Hypothalamus (tissue), 51 donors: ENCODE measurements at places on chromosomes 7 and 10.
A peak's percentile ranks its signal among the peaks of the same experiment; 100 is the strongest.

- DNase-seq = no peak
Measured at GRCh38 chr10:7872041-7872442, 53.7 kb downstream of the TAF3 start.

GRCh38 chr7:130814778-130815335, 80.8 kb upstream of the KLF14 start:
- DNase-seq = no peak

DNA sequence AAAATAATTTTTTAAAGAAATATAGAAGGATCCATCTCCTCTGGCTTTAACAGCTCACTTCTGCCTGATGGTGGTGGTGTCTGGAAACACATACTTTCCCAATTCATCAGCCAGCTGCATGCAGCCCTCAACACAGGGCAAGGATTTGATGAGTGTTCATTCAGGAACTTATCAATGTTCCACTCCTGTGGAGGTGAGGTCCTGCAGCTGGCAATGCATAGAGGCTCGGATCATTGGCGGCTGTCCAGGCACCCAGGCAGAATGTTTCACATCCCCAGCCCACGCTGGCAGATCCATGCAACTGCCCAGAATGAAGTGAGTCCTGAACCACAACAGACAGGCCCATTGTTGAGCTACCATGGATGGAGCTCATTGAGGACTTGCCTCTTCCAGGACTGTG, 55.2 kb upstream of the KCNMA1 start:
- no peak for DNase-seq

- DNase-seq = no peak
Measured at GRCh38 chr7:124532166-124532565, 233.4 kb downstream of the GPR37 start.

DNA sequence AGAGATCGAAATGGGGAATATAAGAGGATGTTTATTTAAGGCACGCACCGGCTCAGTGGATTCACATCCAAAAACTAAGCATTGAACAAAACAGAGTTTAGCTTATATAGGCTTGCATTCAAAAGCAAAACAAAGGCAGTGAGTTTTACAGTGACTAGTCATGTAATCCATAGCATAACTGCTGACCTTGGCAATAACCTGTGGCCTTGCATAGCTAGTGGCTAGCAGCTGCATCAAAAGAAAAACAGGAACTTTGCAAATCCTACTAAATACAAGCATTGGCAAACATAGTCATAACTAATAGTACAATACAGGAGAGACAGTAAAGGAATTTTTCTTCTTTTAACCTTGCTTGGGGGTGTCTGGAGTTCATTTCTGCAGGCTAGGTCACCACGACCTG, 9.7 kb upstream of the ZNF485 start:
- no peak for DNase-seq

- no peak for DNase-seq
Measured at GRCh38 chr7:3960050-3960763, 659.2 kb downstream of the SDK1 start.

- no peak for DNase-seq
Measured at GRCh38 chr10:113169853-113170460, 219.9 kb downstream of the TCF7L2 start.

DNA sequence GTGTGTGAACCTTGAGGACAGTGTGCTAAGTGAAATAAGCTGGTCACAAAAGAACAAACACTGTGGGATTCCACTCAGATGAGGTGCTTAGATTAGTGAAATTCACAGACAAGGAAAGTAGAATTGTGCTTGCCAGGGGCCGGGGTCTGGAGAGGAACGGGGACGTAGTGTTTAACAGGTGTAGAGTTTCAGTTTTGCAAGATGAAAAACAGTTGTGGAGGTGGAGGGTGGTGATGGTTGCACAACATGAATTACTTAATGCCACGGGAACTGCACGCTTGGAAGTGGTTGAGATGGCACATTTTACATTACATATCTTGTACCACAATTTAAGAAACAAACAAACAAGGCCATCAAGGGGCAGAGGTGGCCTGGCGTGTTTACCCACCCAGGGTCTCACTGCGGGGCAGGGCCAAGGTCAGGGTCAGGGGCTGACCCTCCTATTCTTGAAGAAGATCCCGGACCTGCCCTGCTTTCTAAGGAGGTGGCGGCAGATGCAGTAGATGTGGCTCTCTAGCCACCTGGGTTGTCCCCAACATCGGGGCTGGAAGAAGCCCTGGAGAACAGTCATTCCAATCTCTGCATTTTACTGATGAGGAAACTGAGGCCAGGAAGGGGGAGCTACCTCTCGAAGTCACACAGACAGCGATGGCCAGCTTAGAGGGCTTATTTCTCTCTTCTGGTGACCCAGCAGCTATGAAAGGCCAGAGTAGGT, 91.5 kb upstream of the LRRC4 start:
- DNase-seq = no peak

- no peak for DNase-seq
Measured at GRCh38 chr7:91323626-91324158, 59.5 kb downstream of the FZD1 start.

GRCh38 chr10:8183241-8183704, 128.8 kb downstream of the GATA3 start:
- no peak for DNase-seq

GRCh38 chr7:73888959-73889358, 28.0 kb downstream of the TMEM270 start:
- no peak for DNase-seq

- peak; percentile 3 for DNase-seq
Measured at GRCh38 chr7:24341691-24342413, 57.9 kb downstream of the NPY start.

- DNase-seq = no peak
Measured at GRCh38 chr7:123169065-123169464, 30.7 kb downstream of the SLC13A1 start.

- no peak for DNase-seq
Measured at GRCh38 chr7:140229591-140230515, 53.1 kb upstream of the KDM7A start.

- DNase-seq = no peak
Measured at GRCh38 chr7:81926-82756, 110.2 kb upstream of the FAM20C start.

GRCh38 chr7:5595545-5596045, 172.0 kb upstream of the TNRC18 start:
- DNase-seq = no peak

DNA sequence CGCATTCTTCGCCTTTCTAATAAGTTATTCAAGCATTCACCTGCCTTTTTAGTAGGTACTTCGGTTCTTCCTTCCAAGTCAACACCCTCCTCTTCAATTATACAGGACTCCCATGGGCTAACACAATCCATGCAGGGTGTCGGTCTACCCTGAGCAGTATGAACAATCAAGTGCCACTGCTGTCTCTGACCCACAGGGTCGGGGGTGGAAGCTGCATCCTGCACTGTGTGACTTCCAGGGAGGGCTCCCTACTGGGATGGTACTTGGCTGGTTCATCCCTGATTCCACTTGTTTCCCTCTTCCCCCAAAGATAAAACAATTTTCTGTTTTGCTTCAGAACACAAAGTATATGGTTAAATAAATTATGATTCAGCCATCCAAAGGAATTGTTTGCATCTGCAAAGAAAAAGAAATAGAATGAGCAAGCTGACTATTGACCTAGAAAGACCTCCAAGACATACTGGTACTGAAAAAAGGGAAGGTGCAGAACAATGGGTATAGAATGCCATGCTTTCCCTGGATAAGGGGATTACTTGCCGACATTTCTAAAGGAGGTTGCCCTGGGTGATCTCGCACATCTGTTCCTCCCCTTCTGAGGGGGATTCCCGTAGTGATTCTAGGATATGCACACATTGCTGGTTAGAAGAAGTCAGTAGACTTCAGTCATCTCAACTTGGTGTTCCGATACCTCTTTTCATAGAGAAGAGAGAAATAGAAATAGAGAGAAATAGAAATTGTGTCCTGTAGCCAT, 89.1 kb upstream of the AGR3 start:
- no peak for DNase-seq

- no peak for DNase-seq
Measured at GRCh38 chr7:99557940-99558305, 519 bp upstream of the ZNF655 start.

- DNase-seq = no peak
Measured at GRCh38 chr7:36943591-36944435, 219.5 kb upstream of the AOAH start.

DNA sequence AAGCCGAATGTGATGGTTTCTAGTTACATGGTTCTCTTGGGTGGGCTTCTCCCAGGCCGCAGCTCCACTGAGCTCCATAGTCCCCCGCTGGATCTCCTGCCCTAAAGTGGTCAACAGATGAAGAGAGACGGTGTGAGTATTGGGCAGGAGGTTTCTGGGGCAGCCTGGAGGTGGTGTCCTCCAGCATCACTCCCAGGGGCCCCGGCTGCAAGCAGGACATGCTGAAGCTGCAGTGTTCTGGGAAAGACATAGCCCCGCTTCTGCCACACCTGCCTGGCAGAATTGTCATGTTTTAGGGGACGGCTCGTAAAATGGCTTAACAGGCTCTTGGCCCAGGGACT, 40.4 kb downstream of the CALML3 start:
- DNase-seq = no peak

GRCh38 chr10:23608926-23609325, 170.1 kb downstream of the OTUD1 start:
- no peak for DNase-seq

DNA sequence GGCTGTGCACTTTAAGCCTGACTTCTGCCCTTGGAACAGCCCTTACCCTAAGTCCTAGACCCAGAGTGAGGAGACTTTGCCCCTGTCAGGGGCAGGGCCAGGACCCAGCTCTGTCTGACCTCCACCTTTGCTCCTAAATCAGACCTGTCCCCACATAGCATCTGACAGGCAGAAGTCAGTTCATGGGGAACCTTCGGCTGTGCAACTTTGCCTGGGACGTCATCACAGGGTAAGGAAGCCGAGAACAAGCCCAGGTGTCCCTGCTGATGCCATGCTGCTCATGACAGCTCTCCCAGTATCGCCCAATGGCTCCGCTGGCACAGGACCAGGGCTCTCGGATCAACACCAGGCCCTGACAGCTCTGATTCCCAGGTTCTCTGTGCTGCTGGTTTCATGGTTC, 55.4 kb downstream of the TNS3 start:
- DNase-seq = no peak

- DNase-seq = no peak
Measured at GRCh38 chr7:128458956-128459355, 3.3 kb downstream of the HILPDA start.

DNA sequence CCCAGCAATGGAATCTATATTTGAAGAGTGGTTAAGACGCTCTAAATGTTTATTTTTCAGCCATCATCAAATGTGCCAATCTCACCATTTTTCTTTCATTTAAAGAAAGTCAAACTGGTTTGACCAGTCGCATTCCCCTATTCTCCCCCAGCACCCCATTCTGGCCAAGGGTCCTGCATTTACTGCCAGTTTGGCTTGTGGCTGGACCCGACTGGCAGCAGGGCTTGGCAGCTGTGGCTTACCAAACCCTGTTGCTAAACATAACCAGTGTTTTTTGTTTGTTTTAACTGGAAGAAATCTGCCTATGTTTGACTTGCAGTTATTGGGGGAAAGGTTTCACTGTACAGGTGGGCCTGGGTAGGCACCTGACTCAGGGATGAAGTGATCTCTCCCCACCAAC, 116.3 kb downstream of the CYP26A1 start:
- DNase-seq = no peak

DNA sequence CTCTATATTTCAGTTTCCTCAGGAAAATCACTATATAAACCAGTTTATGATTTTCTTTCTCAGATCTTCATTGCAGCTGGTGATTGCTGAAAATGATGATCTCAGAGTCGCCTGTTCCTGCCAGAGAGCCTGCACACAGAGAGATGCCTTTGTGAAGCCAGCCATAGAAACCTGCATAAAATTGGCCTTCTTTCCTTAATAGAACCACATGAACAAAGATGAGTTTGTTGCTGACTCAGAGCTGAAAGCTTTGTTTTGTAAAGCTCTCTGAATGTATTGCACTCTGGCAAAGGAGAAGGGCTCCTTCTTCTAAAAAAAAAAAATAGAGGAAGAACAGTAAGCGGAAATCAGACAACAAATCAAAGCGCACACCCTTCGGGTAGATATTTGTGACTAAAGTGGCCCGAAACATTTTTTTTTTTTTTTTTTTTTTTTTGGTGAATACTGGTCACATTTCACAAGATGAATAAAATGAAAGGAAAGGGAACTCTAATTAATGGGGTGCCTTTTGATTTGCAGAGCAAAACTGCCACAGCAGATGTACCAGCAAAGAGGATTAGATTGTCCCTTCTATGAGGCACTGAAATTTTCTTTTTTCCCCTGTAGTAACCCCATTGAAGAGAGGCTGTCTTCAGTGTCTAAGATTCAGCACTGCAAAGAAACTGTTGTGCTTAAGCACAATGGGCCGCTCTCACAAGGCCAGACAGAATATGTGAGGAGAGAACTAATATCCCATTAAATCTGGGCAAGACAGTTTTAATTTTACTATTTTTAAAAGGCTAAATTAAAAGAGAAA, 75.1 kb upstream of the PTPRZ1 start:
- DNase-seq = peak; percentile 31

- no peak for DNase-seq
Measured at GRCh38 chr10:53839440-53840039, 961.5 kb downstream of the PCDH15 start.

DNA sequence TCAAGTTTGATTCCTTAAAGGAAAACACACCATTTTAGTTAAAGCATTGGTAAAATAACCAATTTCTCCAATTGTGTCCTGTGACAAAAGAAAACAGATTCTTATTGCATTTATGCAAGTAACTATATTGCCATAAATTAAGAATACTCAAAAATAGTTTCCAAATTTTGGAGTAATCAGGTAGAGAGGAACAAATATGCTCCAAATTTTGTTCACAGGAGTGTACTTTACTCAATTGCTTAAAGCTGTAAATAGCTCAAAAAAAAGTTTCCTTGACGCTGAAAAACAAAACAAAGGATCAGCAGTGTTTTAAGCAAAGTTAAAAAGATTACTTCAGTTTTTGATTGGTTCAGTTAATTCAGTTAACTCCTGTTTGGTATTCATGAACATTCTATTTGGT, 52.2 kb upstream of the INHBA start:
- no peak for DNase-seq

DNA sequence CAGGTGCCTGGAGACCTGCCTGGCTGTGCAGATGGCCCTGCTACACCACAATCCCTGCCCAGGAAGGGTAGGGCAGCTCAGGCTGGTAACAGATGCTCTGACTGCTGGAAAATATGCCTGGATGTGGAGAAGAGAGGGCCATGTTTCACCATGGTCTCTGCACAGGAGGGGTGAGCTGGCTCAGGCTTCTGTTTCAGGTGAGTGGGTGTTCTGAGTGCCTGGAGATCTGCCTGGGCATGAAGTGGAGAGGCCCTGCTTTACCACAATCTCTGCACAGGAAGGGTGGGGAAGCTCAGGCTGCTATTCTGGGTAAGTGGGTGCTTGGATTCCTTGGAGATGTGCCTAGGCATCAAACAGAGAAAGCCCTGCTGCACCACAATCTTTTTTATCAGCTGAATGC, 350.1 kb downstream of the KIF20B start:
- no peak for DNase-seq

- no peak for DNase-seq
Measured at GRCh38 chr10:58348571-58349033, 13.8 kb downstream of the UBE2D1 start.
